ENCODE measurements at places on chromosomes 12 and 14.

DNA sequence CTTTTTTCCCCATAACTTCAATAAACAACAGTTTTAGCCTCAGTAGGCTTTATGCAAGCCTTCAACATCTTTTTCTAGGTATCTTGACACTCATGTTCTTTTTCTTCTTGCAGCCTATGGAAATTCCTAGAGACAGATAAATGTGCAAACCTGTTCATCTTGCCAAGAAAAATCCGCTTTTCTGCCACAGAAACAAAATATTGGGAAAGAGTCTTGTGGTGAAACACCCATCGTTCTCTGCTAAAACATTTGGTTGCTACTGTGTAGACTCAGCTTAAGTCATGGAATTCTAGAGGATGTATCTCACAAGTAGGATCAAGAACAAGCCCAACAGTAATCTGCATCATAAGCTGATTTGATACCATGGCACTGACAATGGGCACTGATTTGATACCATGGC lies 295.9 kb downstream of the ZFP36L1 start:
- DNase-seq = no peak

DNA sequence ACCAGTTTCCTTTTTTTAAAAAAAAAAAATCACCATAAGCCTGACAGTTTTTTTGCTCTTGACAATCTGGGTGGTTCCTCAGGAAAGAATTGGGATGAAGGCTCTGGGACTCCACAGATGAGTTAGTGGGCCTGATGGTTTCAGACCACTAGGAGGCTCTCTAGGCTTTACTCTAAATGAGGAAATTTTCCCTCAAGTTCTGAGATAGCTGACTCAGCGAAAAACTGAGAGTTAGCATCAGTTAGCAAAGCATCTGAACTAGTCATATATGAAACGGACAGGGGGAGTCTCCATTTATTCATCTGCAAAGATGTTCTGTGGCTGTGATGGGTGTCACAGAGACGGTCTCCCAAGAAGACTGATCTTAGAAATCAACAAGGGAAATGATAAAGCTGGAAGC lies 314.3 kb upstream of the OR4E1 start:
- DNase-seq = no peak

GRCh38 chr14:34571771-34572170 lies 32.3 kb upstream of the EAPP start:
- DNase-seq = no peak

- DNase-seq = no peak
Measured at GRCh38 chr14:105197211-105197641, 16.1 kb upstream of the NUDT14 start.

DNA sequence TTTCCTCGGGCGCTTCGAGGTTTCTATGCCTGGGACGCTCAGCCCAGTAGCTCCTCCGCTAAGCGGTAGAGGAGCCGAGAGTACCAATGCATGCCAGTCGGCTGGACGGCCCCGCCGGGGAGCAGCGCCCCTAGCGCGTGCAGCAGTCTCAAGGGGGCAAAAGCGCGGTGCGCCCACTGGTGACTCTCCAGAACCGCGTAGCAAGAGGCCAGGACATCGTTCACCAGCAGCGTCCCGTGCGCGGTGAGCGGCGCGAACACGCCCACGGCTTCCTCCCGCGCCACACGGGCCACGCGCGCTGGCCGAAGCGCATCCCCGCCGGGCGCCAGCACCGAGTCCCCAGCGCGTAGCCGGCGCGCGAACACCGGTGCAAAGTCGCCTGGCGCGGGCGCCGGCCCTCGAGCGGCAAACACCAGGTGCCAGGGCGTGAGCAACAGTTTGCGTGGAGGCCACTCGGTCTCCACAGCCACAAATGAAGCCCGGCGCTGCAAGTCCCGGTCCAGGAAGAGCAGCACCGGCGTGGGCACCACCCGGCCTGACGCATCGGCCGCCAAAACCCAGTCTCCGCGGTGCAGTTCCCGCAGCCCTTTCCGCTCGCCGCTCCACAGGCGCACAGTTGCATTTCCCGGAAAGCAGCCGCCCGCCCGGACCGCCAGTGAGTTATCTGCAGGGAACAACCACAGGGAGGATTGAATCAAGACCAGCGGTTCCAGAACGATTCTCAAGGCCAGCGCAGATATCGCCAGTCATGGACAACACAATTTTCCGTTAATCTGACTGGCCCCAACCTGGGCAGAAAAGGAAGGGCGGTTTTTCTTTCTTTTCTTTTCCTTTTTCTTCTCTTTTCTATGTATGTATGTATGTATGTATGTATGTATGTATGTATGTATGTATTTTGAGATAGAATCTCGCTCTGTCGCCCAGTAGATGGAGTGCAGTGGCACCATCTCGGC lies 4.5 kb downstream of the DHH start:
- DNase-seq = no peak

- no peak for DNase-seq
Measured at GRCh38 chr12:99911967-99912366, 72.8 kb downstream of the ANKS1B start.

- no peak for DNase-seq
Measured at GRCh38 chr14:102898298-102898697, 24.2 kb upstream of the AMN start.
